Stimulated activated CD4-positive, alpha-beta T cell treated with anti-CD3 and anti-CD28 coated beads, Interleukin-15, amount 100 ng/mL, for 1 hour (primary cell): ENCODE measurements at places on chromosomes 11 and 22.

GRCh38 chr11:102110761-102111010 is 439 bp downstream of the YAP1 start:
- DNase-seq, result no peak

- no peak for DNase-seq
Observed at GRCh38 chr11:20000351-20001134, 159.7 kb downstream of the DBX1 start.

DNA sequence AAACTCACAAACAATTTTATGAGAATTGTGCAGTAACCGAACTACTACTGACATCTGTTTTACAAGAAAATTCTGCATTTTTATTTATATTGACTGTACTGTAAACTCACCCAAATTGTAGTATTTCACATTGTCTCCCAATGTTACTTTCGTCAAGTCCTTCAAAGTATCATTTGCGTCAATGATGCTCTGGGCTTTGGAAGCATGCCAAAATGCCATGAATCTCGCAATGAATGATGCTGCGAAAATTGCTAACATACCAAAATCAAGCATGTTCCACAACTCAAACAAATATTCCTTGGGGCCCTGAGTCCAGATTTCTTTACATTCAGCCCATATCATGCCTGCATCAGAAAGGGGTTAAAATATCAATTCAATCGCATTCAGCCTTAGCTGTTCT is 107.6 kb downstream of the TRPC6 start:
- DNase-seq, result no peak

DNA sequence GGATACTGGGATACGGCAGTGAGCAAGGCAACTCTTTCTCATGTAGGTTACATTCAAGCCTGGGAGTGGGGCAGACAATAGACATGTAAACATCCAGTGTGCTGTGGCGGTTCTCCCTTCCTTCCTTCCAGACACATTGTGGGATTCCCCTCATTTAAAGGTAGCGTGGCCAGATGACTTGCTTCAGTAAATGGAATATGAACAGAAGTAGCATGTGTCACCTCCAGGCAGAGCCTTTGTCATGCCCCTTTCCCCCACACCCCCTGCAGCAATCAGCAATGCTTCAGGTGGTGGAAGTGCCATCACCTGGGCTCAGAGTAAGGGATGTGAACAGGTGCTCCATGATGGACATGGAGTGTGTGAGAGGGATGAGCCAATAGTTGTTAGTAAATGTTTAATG is 34.8 kb upstream of the TTC12 start:
- DNase-seq, result no peak

DNA sequence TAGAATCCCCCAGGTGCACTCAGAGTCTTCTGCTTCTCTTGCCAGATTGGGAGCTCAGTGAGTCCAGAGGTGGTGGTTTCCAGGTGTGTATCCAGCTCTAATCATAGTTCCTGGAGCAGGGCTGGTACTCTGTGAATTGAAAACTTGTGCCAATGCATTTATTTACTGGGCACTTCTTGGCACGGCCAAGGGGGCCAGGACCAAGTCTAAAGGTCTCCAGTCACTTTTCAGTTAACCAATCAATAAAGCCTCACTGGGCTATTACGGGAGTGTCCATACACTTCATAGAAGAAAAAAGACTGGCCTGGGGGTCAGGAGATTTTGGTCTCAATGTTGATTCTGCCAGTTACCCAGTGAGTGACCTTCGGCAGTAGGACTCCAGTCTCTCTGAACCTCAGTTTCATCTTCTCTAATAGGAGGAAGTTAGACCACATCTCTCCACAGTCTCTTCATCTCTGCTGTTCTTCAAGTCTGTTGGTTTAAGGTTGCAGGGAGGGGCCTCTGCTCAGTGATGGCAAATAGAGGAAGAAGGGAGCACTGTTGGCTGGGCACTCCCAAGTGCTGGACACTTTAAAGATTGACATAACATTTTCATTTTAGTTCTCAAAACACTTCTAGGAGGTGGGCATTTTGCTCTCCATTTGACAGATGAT is 188.5 kb upstream of the E2F8 start:
- no peak for DNase-seq

- no peak for DNase-seq
Observed at GRCh38 chr11:119676461-119677020, 52.5 kb downstream of the NECTIN1 start.

DNA sequence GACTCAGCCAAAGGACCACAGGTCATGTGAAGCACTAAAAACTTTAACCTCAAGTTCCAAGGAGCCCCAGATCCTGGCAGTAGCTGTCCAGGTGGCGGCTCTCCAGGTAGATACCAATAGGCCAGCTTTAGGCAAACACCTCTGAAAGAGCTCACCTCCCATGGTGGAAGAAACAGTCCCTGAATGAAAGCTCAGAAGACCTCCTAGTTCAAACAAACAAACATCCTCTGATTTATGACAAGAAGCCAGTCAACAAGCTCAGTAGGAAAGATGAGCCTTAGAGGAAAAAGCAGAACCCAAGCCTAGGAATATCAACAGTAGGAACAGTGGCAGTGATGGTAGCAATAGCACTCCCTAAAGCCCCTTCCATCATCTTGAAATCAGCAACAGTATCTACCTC is 17.2 kb downstream of the ABTB2 start:
- no peak for DNase-seq

- DNase-seq, result no peak
Observed at GRCh38 chr11:78000193-78000592, 5.7 kb upstream of the INTS4 start.

DNA sequence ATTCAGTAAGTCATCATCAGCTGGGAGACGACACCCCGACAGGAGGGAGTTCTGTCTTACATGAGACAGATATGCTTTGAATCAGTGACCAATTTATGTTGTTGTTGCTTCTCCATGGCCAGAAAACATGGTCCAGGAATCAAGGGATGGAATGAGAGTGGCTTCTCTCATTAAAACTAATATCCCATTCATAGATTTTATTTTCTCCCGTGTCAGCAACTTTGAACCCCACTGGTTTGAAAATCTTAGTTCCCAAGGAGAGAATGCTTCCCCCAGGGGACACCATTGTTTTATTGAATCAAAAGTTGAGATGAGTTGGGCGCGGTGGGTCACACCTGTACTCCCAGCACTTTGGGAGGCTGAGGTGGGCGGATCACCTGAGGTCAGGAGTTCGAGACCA is 42.8 kb downstream of the RPS6KA4 start:
- DNase-seq, result no peak

DNA sequence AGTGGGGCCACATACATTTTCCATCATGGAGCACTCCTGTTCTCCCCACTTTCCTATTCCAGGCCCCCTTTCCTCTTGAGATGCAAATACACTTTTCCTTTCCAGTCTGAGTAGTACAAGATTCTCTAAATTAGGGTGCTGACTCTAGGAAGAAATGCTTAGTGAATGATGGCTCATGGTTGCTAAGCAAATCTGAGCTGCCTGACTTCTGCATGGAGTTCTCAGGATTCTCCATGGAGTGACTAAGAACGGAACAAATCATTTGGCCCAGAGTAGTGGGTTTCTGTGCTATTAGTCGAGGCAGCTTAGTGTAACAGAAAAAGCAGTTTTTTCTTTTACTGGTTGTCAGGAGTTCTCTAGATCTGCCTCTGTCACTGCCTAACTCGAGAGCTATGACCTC is 65.4 kb upstream of the NTM start:
- no peak for DNase-seq

DNA sequence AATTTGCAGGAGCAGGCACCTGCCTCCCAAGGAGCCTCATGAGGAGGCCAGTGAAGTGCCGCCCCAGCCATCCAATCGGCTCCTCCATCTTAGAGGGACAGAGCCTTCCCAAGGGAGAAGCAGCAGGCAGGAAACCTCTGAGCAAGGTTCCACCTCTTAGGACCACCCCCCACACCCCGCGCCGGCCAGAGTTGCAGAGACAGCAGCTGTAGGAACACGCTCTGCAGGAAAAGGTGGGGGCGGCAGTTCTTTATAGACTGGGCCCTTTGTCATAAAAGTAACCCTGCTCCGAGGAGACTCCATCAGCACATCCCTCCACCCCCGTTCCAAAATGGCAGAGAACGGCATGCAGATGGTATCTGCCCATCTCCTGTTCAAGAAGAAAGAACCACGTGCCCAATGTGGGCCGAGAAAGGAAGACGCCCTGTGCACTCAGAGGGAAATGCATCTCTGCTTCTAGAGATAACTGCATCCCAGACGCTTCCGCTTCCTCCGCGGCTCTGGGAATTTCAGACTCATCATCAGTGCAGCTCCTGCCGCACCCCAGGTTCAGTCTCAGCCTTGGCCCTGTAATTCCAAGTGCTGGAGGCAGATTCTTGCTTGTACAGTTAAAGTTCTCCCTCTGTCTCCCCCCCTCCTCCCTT is 98.5 kb downstream of the SPATA19 start:
- no peak for DNase-seq

DNA sequence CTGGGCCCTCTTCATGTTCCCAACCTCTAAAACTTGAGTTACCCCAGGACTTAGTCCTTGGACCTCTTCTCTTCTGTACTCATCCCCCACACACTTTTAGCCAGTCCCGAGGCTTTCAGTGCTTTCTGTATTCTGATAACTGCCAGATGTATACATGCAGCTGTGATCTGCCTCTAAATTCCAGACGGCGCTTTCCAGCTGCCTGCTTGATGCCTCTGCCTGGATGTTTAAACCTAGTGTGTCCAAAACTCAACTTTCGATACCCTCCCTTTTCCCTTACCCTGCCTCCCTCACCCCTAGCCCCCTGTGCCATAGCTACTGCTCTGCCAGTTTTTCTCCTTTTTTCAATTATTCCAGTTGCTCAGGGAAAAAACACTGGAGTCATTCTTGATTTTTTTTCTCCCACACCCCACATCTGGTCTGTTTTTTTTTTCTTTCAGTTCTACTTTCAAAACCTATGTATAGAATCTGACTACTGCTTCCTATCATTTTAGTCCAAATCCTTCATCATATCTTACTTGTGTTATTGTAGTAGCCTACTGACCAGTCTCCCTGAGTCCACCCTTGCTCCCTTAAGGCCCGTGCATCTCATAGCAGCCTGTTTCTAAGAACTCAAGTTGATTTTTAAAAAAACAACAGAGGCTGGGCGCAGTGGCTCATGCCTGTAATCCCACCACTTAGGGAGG is 32.9 kb upstream of the TECTA start:
- no peak for DNase-seq

GRCh38 chr11:48055292-48056132 is 75.2 kb downstream of the PTPRJ start:
- no peak for DNase-seq

DNA sequence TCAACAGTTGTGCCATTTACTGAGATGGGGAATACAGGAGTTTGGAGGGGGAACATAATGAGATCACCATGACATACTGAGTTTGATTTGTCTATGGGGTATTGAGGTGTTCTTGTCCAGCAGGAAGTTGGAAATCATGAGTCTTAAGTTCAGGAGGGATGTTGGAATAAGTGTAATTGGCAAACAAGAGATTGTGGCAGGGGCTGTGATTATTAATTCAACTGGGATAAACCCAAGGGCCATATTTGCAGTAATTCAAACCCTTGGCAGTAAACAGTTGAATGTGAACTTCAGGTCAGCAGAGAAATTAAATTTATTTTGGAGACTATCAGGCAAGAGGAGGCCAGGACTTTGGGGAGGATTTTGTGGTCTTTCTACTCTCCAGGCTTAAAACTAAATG is 33.4 kb downstream of the ADM start:
- DNase-seq, result no peak

DNA sequence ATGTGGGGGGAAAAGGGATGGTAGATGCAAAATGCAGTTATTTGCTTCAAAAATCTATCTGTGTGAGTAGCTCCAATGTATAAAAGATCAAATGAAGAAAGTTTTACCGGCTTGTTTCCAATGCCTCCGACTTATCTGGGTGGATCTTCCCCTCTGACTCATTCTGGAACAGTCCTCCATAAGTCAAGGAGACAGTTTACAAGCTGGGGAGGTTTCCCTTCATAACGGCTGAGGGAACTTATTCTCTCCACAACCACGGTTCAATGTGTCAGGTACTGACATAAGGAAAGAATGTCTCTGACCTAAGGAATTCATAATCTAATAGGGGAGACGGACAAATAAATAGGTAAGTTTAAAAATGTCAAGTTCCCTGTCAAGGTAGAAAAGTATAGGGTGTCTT is 49.7 kb upstream of the BIRC3 start:
- no peak for DNase-seq

GRCh38 chr22:32622004-32622743 is 147.6 kb downstream of the FBXO7 start:
- DNase-seq, result no peak

GRCh38 chr11:121793291-121793690 is 322.7 kb downstream of the BLID start:
- no peak for DNase-seq

GRCh38 chr22:22342697-22343580 is 98.4 kb downstream of the VPREB1 start:
- DNase-seq, result peak; percentile 20

DNA sequence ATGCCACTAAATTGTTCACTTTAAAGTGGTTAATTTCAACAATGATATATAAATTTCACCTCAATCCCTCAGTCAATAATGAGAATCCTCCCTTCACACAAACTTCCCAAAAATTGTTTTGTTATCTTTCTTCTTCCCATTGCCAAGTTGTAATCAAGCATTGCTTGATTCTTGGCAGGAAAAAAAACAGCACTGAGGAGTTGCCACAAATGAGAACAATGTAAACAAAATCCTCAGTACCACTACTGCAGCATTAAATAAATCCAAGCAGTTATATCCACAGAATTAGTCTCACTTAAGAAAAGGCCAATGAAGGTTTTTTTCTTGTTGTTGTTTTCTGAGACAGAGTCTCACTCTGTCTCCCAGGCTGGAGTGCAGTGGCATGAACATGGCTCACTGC is 38.2 kb downstream of the FAM168A start:
- DNase-seq, result no peak

GRCh38 chr11:12460466-12460865 is 83.1 kb downstream of the PARVA start:
- DNase-seq, result no peak

- no peak for DNase-seq
Observed at GRCh38 chr11:120400564-120401364, 64.6 kb downstream of the ARHGEF12 start.

- no peak for DNase-seq
Observed at GRCh38 chr22:40200795-40201530, 23.2 kb downstream of the TNRC6B start.

DNA sequence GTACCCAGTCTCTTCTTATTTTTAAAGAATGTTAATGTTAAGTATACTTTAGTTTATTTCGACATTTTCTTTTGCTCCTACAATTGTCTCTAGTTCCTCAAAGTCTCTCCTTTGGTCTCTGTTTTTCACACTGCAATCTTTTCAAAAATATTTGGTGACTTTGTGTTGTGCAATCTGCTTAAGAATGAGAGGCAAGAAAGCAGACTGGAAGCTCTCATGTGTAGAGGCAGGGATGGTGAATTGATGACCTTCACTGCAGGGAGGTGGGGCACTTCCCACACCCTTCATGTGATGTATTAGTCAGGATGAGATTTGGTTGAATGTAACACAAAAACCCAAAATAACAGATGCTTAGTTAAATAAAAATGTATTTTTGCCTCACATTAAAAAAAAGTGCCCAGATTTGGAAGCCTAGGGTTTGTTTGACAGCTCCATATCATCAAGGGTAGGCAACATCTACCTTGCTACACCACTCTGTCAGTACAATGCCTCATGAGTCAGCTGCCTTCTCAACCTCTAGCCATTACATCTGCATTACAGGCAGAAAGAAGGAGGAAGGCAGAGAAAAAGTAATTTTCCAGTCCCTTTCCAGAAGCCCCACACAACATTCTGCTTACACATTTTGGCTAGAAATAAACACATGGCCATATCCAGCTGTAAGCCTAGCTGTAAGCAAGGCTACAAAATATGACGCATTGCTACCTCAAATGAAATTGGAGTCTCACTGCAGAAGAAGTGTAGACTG is 3.8 kb upstream of the MMP27 start:
- DNase-seq, result no peak
